HT1080 (cell line): ENCODE measurements at places on chromosomes 7 and 10.
A peak's percentile ranks its signal among the peaks of the same experiment; 100 is the strongest.

DNA sequence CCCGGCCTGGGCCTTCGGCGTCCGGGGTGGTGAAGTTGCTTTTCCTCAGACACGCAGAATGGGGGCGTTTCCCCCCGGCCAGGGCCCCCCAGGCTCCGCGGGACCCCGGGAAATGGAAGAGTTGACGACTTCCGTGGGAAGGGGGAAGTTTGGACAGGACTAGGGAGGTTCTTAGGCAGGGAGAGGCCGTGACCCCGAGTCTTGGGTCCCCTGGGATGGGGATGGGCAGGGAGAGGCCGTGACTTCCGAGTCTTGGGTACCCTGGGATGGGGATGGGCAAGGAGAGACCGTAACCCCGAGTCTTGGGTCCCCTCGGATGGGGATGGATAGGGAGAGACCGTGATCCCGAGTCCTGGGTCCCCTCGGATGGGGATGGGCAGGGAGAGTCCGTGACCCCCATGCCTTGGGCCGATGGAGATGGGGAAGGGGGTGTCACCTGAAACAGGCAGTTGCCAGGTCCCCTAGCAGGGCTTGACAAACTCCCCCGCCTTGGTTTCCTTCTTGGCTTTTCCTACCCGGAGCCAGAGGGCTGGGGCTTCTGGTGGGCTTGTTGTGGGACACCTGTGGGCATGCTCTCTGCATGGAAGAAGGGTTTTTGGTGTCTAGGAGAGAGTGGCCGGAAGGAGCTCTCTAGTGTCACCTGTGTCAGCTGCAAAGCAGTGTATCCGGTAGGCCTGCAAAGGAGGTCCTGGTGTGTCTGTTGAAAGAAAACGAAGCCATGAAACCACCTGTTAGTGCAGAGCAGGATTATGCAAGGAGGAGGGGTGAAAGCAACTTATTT, 1.1 kb downstream of the TRRAP start:
- DNase-seq = peak; percentile 23

DNA sequence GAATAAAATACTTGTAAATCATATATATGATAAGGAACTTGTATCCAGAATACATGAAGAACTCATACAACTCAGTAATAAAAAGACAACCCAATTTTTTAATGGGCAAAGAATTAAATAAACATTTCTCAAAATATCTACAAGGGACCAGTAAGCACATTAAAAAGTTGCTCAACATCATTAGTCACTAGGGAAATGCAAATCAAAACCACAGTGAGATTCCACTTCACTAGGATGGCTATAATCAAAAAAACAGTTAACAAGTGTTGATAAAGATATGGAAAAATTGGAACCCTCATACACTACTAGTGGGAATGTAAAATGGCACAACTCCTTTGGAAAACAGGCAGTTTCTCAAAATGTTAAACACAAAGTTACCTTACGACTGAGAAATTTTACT, 40.3 kb upstream of the YAE1 start:
- no peak for DNase-seq

DNA sequence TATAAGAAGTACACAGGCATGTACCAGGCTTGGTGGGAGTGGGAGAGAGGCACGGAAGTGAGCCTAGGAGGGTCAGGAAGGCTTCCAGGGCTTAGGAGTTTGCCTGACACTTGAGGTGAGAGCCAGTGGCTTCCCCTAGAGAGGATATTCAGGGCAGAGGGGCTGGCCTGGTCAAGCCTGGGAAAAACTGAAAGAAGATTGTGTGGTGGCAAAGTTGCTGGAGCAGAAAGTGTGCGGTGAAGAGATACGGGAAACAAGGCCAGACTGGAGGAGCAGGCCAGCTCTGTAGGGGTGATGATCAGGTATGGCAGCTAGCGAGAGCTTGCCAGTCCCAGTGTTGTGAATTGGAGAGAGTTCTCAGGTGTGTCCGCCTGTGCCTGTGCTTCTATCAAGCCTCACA, 129.9 kb downstream of the CCNY start:
- DNase-seq = no peak

GRCh38 chr10:124646483-124647352, 97.5 kb downstream of the FAM53B start:
- peak; percentile 31 for DNase-seq

- peak; percentile 67 for DNase-seq
These were observed 11.6 kb upstream of the TNPO3 start for GRCh38 chr7:129066290-129067131.
